ENCODE measurements at places on chromosomes 16 and 17. TPM values are rescaled to one million over a fixed set of nuclear protein-coding genes. Genes with fewer than 3 reads are reported as not detected.

- peak; percentile 82 for DNase-seq
Observed at GRCh38 chr17:62724398-62725146, 83.5 kb downstream of the MARCHF10 start.

DNA sequence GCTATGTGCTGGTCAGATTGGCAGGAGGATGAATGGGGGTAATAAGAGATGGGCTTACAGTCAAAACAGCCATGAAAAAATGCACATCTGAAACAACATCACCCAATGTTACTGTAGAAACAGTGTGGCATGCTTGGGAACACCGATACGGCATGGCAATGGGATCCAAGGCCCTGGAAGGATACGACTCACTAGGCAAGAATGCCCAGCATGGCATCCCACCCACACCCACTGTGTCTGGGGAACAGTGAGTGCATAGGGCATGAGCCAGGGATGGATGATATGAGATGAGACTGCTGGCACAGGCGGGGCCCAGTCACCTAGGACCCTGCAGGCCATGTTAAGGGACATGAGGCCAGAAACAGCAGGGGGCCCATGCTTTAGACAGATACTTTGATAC is 11.5 kb downstream of the TRIM25 start:
- no peak for DNase-seq

DNA sequence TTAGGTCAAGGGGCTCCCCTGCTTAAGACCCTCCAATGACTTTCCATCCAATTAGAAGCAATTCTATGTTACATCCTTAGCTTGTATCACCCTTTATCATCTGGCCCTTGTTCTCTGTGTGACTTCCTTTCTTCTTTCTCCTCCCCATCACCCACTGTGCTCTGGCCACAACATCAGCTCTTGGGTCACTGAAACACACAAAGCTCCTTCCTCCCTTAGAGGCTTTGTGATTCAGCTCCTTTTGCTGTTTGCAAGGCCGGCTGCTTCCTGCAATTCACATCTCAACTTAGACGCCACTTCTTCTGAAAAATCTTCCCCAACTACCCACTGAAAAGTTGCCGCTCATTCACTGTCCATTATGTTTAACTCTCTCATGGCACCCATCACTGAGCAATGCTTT is 130.9 kb upstream of the CACNG3 start:
- no peak for DNase-seq

CD300LG gene
- total RNA-seq: not detected

DNA sequence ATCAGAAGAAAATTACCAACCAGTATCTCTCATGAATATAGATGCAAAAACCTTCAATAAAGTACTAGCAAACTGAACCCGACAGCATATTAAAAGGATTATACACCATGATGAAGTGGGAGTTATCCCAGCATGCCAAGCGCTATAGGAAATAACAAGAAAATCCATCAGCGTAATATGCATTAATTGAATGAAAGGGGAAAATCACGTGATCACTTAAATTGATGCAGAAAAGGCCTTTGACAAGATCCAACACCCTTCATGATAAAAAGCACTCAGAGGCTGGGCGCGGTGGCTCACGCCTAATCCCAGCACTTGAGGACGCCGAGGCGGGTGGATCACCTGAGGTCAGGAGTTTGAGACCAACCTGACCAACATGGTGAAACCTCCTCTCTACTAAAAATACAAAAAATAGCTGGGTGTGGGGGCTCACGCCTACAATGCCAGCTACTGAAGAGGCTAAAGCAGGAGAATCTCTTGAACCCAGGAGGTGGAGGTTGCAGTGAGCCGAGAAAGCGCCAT is 4.8 kb downstream of the CTRB2 start:
- no peak for DNase-seq

DNA sequence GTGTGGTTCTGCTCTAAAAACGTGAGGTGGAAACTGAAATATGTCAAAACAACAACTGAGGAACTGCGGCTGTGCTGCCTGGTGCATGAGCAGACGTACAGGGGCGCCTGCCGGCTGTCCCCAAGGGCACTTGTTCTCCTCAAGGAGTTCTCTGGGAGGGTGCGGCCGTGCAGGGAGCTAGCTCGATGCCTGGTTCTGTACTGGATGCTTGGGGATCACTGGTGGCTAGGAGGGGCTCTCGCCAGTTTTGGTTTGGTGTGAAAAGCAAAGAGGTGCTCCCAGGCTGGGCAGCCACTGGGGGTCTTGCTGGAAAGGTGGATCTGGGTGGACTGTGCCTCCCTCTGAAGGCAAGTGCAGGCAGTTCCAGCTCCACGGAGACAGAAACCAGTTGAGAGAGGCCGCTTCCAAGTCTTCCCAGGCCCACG is 41.9 kb upstream of the ATP2A3 start:
- peak; percentile 18 for DNase-seq

DNA sequence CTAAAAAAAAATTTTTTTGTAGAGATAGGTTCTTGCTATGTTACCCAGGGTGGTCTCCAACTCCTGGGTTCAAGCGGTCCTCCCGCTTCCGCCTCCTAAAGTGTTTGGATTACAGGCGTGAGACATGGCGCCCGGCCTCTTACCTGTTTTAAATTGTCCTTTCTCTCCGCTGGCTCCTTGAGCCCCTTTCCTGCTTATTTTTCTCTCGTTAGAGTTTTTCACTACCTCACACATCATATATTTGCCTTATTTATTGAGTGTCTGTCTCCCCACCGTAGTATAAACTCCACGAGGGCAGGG is 760 bp upstream of the SEC14L5 start:
- no peak for DNase-seq

DNA sequence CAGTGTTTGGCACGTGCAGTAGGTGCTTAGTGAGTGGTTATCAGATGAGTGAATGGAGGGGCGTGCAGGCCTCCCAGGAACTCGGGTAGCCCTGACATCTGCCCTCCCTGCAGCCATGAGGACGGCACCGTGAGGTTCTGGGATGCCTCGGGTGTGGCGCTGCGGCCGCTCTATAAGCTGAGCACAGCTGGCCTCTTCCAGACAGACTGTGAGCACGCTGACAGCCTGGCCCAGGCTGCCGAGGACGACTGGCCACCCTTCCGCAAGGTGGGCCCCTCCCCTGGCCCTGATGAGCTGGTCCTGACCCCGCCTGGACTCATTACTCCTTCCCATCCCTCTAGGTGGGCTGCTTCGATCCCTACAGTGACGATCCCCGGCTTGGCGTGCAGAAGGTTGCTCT is 11.1 kb downstream of the LLGL1 start:
- DNase-seq: no peak

- no peak for DNase-seq
Observed at GRCh38 chr17:67227488-67227887, 17.5 kb downstream of the HELZ start.

GNG13 gene
- not detected for total RNA-seq

DNA sequence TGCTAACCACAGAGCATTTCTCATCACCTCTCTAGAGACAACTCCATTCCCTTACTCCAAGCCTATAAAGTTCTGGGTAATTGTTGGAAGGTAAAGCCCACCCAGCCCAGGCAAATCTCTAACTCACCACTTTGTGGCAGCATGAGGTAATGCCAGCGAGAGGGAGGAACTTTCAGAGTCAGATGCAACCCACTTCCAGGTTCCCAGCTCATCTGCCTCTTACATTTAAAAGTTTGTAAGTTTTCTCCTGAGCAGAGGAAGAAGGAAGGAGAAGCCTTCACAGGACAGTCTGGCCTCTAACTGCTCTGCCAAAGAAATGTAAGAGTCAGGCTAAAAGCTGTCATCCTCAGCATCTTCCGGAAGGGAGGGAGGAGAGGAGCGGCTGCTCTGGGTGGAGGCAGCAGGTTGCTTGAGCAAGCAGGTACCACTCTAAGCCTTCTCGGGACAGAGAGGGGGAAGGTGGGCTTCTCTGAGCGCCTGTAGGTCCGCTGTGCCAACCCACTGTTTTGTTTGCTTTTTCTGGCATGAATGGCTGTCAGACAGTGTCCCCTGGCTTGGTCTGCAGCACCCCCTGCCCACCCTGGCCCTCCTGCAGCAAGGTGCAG is 1.0 kb downstream of the ZNF319 start:
- DNase-seq: peak; percentile 65

USP10 gene
- 82.9 TPM for total RNA-seq

GRCh38 chr16:49701065-49701685 is 154.7 kb downstream of the ZNF423 start:
- no peak for DNase-seq

DNA sequence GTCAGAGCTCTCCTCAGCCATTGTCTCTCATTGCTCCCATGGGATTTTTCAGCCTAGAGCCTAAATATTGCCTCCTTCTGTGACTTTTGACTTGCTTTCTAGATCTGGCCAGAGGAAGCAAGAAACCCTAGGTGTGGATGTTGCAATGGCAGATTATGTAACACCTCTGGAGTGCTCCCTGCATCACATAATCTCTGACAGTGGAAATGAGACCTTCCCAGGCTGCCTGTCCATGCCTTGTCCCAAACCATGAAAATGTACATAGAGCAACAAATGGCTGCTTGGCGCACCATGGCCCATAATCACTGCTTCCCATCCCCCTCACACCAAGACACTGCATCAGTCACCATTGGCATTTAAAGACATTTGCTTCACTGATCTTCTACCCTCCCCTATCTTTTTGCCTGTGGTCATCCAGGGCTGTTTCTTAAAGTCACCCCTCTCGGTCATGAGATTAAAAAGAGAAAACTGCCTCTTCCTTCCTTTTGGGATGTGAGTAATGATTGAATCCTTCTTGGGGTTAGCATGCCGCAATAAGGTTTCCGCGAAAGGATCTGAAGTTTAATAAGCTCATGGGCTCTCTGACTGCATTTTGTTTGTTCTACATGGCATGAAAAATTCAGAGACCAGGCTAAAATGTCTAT is 34.2 kb upstream of the CCL2 start:
- DNase-seq: no peak

MEIOB gene
- total RNA-seq: not detected
